ENCODE measurements at places on chromosomes 1 and 21.

- no peak for DNase-seq
Observed at GRCh38 chr1:107536266-107536665, 395.4 kb downstream of the NTNG1 start.

- DNase-seq, result no peak
Observed at GRCh38 chr1:12619792-12620487, 1.9 kb upstream of the DHRS3 start.

- no peak for DNase-seq
Observed at GRCh38 chr1:185560760-185561159, 173.4 kb upstream of the HMCN1 start.

- DNase-seq, result no peak
Observed at GRCh38 chr1:8359617-8360481, 41.9 kb downstream of the SLC45A1 start.

- DNase-seq, result no peak
Observed at GRCh38 chr1:197218857-197219256, 49.2 kb upstream of the CRB1 start.

- DNase-seq, result no peak
Observed at GRCh38 chr1:160681066-160681890, 30.3 kb downstream of the CD48 start.

DNA sequence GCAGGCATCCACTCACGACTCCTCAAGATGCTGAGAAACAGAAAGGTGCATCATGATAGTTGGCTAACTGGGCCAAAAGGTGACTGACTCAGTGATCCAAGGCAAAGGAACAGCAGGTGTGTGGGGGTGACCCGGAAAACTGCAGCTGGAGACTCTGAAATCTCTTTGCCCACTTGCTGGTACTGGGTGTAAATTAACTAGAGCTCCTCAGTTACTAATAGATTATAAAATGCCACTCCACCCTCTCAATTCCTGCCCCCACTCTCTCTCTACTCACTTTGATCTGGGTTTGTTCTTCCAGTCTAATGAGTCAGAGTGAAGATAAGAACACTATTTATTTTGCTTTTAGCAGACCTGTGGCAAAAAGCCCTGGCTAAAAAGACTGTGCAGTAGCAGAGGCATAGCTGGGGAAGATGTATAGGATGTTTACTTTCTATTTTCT, 7.2 kb upstream of the PIGC start:
- DNase-seq, result no peak

DNA sequence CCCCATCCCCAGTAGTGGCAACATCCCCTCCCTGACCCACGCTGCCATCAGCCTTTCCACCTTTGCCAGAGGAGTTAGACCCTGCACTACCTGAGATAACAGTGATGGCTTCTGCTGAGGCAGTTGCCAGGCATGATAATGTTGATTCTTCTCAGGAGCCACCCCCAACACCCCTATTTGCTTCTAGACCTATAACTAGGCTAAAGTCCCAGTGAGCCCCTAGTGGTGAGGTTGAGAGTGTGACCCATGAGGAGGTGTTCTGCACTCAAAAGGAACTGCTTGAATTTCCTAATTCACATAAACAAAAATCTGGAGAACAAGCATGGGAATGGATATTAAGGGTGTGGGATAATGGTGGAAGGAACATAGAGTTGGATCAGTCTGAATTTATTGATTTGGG, 159.6 kb upstream of the COL11A1 start:
- no peak for DNase-seq

GRCh38 chr1:48291421-48291820, 68.9 kb downstream of the SLC5A9 start:
- no peak for DNase-seq

DNA sequence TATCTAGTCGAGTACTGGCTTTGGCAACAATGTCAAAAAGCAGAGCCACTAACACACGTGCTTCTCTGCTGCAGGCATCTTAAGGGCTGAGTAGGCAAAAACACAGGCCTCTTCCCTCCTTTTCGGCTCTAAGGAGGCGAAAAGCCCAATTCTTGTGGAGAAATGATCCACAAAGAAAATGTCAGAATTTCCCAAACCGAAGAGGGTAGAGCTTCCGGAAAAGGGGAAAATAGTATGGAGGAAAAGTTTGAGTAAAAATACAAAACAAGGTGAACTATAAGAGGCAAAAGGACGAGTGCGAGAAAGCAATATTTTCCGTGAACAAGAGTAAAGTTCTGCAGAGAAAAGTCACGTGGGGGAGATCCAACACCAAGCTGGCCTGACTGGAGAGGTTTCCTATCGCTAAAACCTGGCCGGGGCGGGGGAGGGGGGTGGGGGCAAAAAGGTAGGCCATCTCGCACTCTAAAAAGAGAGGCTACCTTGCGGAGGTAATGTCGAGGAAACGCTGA, 551 bp downstream of the ZRANB2 start:
- no peak for DNase-seq

DNA sequence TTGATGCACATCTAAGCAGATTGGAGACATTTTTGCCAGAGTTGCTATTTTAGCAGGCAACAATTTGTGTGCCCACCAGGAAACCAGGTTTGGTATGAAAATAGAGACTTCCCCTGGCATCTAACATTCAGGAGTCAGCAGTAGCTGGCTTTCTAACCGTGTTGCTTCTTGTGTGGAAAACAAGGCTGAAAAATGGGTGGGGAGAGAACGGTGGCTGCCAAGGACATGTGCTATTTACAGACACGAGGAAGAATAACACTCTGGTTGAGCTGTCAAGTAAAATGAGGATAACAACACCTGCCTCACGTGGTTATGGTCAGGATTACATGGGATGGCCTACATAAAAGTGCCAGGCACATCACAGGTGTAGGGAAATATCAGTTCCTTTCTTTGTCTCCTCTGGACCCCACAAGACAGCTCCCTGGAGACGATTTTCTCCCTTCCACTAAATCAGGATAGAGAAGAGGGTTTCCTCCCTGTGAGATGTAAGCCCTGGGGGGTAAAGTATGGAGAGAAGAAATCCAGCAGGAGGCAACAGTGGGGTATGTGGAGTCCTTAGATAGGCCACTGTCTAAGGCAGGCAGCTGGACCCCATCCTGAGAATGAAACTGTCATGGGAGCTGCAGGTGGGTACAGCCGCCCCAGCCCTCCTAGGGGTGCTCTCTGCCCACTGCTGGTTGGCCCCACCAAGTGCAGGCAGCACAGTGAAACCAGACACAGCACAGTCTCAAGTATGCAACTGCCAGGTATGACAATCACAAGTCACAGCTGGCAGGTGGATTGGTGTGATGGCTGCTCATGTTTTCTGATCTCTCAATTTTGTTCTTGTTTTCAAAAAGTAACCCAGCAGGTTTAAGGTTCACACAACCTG, 80.3 kb downstream of the TENT5C start:
- no peak for DNase-seq

- no peak for DNase-seq
Observed at GRCh38 chr1:180534214-180534613, 24.6 kb upstream of the OVAAL start.

GRCh38 chr1:46948629-46949416, 7.5 kb upstream of the CYP4A11 start:
- no peak for DNase-seq

DNA sequence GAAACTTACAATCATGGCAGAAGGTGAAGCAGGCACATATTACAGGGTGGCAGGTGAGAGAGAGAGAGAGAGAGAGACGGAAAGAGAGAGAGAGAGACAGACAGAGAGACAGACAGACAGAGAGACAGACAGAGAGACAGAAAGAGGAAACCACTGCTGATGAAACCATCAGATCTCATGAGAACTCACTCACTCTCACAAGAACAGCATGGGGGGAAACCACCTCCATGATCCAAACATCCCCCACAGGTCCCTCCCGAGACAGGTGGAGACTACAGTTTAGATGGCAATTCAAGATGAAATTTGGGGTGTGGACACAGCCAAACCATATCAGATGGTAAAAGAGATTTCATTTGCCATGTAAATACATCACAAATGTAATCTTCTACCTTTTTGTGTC, 708.1 kb downstream of the MRPL39 start:
- no peak for DNase-seq

DNA sequence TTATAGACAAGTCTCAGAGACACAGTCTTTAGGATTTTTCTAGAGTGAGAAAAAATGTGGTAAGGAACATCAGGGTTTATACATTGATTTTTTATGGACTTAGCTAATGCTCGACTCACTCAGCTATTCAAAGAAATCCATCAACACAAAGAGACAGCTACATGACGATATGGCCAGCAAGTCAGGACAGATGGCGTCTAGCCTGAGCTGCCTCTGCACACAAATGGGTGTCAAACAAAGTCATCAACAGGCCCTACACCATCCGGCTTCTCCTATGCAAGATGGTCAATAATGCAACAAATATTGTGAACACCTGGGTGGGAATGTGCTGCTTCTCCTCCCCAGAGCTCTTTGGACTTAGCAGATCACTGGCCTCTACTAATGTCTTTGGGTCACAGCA, 13.3 kb upstream of the ERICH3 start:
- no peak for DNase-seq

DNA sequence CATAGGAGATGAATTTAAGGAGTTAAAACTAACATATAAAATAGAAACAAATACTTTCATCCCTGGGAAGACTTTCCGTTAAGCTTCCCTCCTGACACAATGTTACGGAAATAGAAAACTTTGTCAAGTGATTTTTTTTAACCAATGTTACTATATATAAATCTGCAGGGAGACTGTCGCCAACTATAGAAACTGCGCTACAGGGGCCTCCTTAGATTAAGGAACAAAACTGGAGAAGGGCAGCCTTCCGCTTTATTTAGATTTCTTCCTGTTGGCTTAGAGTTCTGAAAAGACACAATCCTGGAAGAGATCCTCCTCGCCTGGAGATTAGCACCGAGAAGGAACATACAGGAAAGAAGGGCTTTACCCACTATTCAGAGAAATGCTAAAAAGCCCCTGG, 1.5 kb downstream of the MGST3 start:
- DNase-seq, result no peak

GRCh38 chr1:101567582-101568189, 330.9 kb downstream of the S1PR1 start:
- no peak for DNase-seq

DNA sequence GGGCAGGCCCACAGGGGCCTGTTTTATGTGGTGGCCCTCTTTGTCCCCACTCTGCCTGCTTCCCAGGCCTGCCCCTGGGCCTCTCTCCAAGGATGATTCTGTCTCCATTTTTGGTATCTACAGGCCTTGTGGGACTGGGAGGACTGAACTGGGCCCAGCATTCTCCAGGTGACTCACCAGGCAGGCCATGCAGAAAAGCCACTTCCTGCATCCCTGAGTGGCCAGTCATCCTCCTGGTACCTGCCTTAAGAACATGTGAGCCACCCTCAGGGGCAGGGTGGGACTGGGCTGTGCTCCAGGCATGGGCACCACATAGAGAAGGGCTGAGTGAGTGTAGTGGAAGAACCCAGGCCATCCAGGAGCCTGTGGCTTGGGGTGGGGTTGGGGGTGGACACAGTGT, 20.0 kb upstream of the BCAR3 start:
- no peak for DNase-seq

GRCh38 chr21:30194701-30195299, 21.1 kb downstream of the CLDN8 start:
- no peak for DNase-seq

GRCh38 chr21:17343055-17343454, 169.8 kb upstream of the CXADR start:
- DNase-seq, result no peak

- no peak for DNase-seq
Observed at GRCh38 chr1:229229137-229229720, 41.7 kb upstream of the RAB4A start.

DNA sequence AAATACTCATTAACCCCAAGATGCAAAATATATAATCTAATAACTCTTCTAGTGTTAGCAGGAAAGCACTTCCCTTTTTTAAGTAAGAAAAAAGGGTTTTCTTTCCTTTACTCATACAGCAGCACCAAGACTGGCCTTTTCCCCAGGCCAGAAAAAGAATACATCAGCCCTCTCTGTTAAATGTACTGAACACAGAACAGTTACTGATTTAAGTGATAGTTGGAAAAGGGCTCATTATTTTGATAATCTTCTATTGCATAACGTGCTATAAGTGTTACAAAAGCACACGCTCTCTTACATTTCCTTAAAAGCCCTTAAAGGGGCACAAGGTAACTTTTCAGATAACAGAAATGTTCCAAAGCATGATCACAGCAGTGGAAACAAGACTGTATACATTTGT, 142.9 kb downstream of the TIAM1 start:
- DNase-seq, result no peak

GRCh38 chr1:105359457-105359856, 1609.8 kb downstream of the AMY1C start:
- DNase-seq, result no peak

GRCh38 chr1:118773656-118774055, 214.5 kb downstream of the TBX15 start:
- no peak for DNase-seq

DNA sequence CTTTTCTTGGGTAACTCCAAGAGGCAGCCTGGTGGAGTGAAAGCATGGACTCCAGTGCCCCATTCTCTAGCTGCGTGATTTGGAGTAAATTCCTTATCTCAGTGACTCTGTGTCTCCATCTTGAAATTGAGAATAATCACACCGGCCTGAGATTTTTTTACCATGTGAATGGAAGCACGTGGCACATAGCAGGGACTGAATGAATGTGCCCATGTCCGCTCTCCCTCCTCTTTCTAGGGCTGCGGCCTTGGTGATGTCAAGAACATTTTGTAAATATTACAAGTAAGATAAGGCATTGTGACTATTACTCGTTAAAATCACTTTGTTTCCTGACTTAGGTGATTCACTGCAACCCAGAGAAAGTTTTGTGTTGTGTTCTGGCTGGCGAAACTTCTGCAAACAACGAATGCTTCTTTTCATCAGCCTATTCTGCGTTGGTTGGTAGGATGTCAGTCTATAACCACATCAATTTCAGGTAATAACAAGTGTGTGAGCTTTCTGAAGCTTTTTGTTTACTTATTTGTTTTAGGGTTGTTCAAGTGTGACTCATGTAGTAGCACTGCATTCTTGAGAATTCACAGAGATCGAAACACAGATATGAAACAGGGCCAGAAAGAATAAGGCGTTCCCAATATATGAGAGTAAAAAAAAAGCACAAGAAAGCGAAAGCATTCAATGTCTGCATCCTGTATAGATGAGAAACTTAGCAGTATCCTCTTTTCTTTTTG, 135.7 kb upstream of the SLC45A1 start:
- no peak for DNase-seq

- DNase-seq, result no peak
Observed at GRCh38 chr1:16181887-16182719, 26.2 kb upstream of the EPHA2 start.

- DNase-seq, result no peak
Observed at GRCh38 chr21:43805275-43805800, 16.0 kb downstream of the RRP1 start.
